Ammon's horn (tissue), 1 donor: ENCODE measurements at places on chromosomes 16 and 17.

DNA sequence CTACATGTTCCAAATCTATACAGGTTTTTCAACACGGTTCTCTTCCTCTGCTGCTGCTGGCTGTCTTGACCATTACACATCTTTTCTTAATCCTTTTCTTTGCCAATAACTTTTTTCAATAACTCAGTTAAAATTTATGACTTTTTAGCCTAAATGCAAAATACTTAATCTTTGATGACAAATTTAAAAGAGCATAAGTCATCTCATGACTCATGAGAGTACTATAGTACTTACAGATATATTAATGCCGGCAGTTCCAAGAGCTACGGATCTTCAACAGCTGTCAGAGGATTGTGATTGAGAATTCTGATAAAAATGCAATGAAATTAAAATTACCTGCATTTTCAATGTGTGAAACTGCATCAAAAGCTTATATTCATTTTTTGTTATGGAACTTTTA, 105.5 kb downstream of the KPNA2 start:
- DNase-seq, result no peak

DNA sequence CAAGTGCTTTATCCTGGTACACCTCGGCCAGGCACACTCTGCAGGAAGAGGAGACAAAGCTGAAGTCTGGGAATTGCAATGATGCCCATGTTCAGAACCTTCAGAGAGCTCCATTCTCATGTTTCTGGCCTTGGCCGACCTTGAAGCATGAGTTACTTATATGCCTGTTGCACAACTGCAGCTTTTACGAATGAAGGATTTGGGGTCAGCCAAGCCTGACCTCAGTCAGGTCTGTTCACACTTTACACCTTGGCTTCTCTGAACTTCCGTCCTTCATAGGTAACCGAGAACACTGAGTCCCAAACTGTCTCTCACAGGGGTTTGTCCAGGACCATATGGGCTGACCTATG, 66.7 kb downstream of the GTF3C1 start:
- no peak for DNase-seq

- no peak for DNase-seq
Observed at GRCh38 chr17:39966771-39967170, 4.0 kb downstream of the GSDMA start.

- peak; percentile 25 for DNase-seq
Observed at GRCh38 chr17:63634163-63634562, 11.9 kb downstream of the MAP3K3 start.

DNA sequence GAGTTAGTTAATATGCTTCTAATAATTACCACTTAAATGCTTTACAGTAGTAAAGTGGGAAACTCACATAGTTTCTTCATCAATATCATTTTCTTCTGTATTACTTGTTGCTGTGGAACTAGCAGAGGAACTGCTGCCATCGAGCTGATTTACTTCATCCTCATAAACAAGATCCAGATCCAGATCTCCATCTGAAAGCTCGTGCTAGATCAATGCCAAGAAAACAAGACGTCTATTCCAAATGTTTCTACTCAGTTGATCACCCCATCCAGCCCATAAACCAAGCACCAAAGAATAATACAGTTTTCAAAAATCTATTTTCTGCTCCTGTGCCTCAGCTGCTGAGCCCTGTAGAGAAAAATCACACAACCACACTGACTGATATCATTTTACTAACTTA, 59.1 kb downstream of the TRIM37 start:
- peak; percentile 7 for DNase-seq

GRCh38 chr17:6523330-6523729, 33.0 kb downstream of the PITPNM3 start:
- no peak for DNase-seq

GRCh38 chr17:57881143-57881542, 31.3 kb upstream of the MRPS23 start:
- no peak for DNase-seq

DNA sequence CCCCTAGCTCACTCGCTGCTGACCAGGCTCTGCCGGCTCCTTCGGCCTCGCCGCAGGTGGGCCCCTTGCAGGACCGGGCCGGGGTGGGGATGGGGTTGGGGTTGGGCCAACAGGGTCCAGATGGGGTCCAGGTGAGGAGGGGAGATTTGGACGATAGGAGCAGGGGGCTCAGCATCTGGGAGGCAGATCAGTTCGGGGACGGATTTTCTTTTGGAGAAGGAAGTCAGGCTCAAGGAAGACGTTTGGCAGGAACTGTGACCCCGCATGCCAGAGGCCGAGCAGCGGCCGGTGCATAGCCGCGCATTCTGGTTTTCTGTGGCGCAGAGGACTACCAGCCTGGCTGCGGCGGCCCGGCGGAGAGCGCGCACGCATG, 845 bp upstream of the ALDOA start:
- no peak for DNase-seq

- DNase-seq, result no peak
Observed at GRCh38 chr17:42692489-42692888, 10.2 kb downstream of the CNTNAP1 start.

- DNase-seq, result peak; percentile 83
Observed at GRCh38 chr16:84672276-84673202, 24.2 kb downstream of the KLHL36 start.

DNA sequence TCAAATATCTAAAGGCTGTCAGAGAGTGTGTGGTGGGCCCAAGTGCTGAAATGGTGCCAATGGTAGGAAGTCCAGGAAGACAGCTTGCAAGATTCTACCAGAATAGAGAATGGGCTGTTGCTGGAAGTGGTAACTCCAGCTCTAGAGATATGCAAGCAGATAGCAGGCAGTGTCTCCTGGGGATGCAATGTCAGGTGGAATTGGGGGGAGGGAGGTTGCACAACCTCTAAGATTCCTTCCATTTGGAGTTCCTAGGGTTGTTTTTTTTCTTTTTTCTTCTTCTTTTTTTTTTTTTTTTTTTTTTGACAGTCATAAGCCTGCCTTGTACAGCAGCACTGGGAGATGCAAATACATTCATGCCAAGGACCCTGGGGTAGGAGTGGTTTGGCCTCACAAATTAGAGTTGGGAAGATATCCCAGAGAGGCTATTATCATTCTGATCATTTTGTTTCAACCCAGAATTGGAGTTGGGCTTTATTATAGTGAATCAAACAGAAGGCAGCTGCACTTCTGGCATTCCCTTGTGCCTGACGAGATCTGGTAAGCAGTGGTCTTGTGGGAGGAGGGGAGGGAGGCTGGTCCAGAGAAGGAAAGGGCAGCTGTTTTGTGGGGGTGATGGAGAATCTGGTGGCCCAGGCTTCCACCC, 51.1 kb downstream of the SLC6A2 start:
- no peak for DNase-seq

GRCh38 chr17:44008205-44008909, 3.9 kb downstream of the NAGS start:
- no peak for DNase-seq

- no peak for DNase-seq
Observed at GRCh38 chr16:64679976-64680690, 441.7 kb downstream of the CDH11 start.

GRCh38 chr16:67685388-67686112, 18.9 kb downstream of the C16orf86 start:
- DNase-seq, result no peak

DNA sequence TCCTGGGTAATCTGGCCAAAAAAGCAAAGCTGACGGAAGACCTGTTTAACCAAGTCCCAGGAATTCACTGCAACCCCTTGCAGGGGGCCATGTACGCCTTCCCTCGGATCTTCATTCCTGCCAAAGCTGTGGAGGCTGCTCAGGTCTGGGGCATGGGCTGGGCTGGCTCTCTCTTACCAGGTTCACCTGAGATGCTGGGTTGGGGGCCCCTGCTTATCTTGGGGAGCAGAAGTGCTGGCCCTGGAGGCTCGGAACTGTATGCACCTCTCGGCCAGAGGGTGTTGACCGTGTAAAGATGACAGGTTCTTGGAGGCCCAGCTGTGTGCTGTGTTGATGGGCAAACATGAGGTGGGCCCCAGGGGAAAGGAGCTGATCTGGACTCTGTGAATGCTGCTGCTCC, 40.2 kb downstream of the GPT2 start:
- no peak for DNase-seq

DNA sequence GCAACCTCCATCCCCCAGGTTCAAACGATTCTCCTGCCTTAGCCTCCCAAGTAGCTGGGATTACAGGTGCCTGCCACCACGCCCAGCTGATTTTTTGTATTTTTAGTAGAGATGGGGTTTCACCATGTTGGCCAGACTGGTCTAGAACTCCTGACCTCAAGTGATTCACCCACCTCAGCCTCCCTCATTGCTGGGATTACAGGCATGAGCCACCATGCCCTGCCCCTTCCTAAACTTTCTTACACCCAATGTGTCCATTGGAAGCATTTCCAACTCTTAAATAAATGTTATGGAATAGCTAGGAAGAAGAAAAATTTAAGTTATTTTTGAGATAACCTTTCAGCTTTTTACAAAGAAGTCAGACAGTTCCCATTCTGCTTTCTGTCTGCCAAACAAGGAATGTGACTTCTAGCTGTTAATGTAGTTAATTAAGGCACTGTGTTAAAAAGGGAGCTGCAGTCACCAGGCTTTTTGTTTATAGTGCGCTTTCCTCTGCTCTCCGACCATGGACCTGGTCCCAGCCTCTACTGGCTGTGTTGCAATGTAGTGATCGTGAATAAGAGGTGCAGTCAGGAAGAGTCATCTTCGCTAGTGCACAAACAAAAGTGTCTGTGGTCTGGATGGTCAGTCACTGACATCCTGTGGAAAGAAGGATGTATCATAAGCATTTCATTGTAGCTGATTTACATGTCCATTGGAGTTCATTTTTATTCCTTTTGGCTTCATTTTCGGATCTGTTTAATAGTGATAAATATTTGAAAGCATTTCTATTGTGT, 39.7 kb downstream of the USP10 start:
- peak; percentile 48 for DNase-seq

DNA sequence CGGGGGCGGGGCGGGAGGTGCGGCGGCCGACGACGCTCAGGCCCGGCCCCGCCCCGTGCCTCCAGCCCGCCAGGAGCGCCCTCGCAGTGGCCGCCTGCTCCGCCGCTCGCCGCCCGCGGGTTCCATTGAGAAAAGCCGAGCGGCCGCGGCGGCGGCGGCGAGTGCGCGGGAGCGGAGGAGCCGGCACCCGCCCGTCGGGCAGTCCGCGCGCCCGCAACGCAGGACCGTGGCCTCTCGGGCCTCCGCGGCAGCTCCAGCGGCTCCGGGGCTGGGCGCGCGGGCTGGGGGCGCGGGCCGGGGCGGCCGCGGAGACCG, at the start of gene ZFPM1:
ZFPM1 (plus strand) TSS at position 64 of the 315 bp plus-strand sequence. CDS start 359 bp downstream, outside the sequence.
- no peak for DNase-seq

- DNase-seq, result no peak
Observed at GRCh38 chr17:31570951-31571892, 179.7 kb downstream of the RAB11FIP4 start.

- DNase-seq, result no peak
Observed at GRCh38 chr17:33457477-33457876, 164.4 kb upstream of the ASIC2 start.

DNA sequence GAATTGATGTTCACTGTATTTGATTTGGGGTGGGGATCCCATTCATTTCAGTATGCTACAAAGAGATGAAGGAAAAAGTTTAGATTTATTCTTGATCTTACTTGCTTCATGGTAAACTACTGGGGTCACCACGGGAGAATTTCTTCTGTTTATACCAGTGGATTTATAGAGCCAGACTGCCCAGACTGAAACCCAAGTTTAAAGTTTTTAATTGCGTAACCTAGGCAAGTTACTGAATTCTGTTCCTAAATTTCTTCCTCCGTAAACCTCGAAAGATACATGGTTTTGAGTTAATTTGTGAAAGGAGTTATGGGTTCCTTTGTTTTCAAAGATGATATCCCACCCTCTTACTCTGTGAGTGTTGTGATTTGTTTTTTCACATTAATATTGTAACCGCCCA, 26.4 kb downstream of the PIGL start:
- DNase-seq, result no peak

GRCh38 chr17:28615260-28615940, 1.4 kb upstream of the RSKR start:
- no peak for DNase-seq

DNA sequence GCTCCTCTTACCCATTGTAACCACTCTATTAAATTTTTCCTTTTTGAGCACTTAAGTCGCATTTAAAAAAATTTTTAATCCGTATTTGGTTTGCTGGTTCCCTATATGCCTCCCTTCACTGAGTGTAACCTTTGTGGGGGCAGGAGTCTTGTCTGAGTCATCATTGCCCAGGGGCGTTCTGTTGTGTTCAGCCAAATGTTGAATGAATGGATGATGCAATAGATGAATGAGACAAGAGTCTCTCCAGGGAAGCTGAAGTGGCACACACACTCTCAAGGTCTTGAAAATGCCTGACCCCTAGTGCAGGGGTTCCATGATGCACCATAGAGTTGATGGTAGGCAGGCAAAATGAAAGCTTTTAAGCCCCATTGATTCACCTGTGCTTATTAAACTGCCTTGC, 123.0 kb upstream of the RBFOX1 start:
- peak; percentile 21 for DNase-seq

GRCh38 chr17:47099451-47099986, 89.6 kb downstream of the CDC27 start:
- no peak for DNase-seq

DNA sequence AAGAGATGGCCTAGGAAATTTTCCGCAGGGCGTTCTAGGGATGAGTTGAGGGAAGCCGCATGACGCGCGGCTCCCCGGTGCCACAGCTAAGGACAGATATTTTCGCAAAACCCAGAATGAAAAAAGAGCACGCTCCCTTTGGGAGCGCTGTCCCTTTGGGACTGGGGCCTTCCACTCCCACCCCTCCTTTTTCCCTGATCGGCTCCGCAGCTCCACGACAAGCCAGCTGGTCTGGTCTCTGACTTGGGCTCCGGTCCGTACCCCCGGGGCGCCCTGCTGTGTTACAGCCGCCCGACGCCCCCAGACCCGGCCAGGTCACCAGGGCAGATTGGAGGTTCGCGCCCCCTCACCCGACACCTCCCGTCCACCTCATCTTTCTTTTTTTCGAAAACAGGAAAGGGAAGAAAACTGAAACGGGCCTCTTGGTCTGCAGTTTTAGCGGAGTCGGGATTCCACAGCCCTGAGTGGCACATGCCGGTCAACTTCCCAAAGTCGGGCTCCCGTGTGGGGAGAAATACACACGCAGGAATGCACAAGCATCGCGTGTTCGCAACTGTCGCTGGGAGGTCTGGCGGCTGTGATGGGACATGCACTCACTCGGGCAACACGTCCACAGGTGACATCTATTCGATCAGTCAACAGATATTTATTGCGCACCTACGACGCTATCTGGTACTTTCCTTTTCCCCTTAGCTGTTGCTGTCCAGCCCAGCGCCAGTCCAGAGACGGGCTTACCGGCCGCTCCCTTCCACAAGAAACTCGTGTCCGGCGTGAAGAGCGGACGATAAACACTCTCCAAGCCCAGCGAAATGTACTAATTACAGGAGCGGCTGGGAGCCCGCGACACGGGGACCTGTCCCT, 3.9 kb upstream of the SOX9 start:
- peak; percentile 16 for DNase-seq

DNA sequence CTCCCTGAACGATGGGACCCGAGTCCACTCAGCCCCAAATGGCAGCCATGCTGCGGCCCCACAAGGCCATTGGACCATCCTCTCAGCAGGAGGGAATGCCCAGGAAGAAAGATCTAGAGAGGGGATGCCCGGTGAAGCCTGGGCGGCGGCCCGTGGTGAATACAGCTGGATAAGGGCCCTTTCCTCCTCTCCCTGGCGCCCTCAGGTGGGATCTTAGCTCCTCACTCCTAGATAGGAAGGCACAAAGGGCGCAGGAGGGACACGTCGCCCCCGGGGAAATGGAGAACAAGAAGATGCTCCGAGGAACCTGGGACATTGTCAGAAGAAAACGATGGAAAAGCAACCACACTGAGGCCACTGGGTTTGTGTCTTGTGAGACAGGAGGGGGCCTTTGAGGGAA, 2.5 kb downstream of the CD300C start:
- no peak for DNase-seq

GRCh38 chr17:27994586-27994985, 47.9 kb upstream of the NLK start:
- DNase-seq, result peak; percentile 73
